ENCODE measurements at places on chromosomes 7 and 10.
A peak's percentile ranks its signal among the peaks of the same experiment; 100 is the strongest.

DNA sequence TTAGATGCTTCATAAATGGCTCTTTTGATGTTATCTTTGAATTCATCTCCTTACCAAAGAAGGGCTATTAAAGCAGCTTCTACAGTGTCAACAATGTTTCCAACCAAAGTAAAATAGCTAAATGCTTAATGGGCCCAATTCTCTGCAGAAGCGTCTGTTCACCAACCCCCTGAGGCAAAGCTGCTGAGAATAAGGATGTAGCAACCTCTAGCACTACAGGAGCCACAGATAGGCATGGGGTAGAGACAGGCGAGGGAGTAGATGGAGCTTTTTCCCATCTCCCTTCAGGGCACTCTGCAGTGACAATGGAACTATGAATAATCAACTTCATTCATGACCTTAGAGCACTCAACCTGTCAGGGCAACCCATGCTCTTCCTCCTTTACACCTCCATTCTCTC is 134.1 kb downstream of the FZD1 start:
- no peak for DNase-seq

- DNase-seq = no peak
Measured at GRCh38 chr7:8113184-8113583, 144.6 kb downstream of the GLCCI1 start.

GRCh38 chr7:115971506-115971905 is 59.1 kb downstream of the TFEC start:
- DNase-seq = no peak

GRCh38 chr7:37448011-37448635 is 541 bp downstream of the ELMO1 start:
- DNase-seq = no peak

- peak; percentile 24 for DNase-seq
Measured at GRCh38 chr7:29564496-29565223, 1.0 kb downstream of the PRR15 start.

- no peak for DNase-seq
Measured at GRCh38 chr7:158950914-158951635, 94.7 kb downstream of the DYNC2I1 start.

GRCh38 chr7:31873816-31874597 is 187.0 kb downstream of the PPP1R17 start:
- no peak for DNase-seq

GRCh38 chr10:34528320-34528719 is 286.8 kb downstream of the PARD3 start:
- peak; percentile 58 for DNase-seq

DNA sequence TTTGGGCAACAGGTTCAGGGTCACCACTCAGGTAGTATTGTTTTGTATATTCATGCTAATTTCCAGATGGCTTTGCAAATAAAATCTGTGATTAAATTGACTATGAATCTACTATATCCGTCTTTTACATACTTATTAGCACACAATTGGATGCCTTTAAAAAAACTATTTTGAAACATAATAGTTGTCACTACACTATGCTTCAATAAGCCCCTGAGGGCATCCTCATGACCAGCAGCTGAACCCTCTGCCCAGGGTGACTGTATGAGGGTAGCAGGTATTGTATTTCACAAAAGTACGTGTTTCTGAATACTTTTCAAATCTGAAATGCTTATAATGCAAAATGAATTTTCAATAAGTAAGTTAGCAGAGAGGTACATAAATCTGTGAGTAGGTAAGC is 97.3 kb downstream of the DNAH11 start:
- DNase-seq = no peak

DNA sequence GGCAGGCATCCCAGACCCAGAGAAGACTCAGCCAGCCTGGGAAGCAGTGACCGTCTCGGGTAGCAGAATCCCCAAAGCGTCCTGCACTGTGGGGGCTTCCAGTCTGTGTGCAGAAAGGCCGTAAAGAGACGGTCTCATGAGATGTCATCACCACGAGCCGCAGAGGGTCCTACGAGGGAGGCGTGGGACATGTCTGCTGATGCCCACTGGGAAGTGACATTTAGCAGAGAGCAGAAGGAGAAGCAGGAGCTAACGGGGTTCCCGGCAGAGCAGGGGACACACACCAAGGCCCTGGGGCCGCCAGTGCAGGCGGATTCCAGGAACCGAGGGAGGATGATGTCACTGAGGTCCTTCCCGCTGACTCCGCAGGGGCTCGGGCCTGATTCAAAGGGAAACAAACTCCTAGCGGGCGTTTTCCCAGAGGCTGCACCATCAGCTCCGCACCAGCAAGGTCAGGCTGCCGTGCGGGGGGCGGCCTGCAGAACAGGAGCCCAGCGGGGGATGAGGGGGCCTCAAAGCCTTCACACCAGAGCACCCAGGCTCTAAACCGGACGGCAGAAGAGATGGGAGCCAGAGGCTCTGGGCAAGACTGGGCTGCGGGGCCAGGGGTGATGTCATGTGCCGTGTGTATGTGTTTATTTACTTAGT is 85.4 kb upstream of the PDGFA start:
- DNase-seq = no peak

- DNase-seq = no peak
Measured at GRCh38 chr10:69246581-69247312, 26.6 kb downstream of the HKDC1 start.

GRCh38 chr7:41065663-41066062 is 637.2 kb downstream of the INHBA start:
- peak; percentile 73 for DNase-seq

DNA sequence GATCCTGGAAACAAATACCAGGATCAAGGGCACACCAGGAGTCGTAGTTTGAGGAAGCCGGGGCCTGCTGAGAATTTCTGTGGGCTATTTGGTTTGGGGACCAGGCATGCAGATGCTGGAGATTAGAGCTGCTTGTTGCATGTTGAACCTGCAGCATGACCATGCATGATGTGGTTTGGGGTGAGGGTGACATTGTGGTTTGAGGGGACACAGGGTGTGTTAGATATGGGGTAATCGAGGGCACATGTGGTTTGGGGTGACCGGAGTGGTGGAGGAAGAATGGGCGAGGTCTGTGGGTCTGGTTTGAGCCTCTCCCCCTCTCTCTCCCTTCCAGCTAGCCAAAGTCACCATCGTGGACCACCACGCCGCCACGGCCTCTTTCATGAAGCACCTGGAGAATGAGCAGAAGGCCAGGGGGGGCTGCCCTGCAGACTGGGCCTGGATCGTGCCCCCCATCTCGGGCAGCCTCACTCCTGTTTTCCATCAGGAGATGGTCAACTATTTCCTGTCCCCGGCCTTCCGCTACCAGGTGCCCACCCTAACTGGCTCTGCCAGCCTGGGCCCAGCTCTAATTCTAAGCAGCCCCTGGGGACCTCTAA is 10.2 kb downstream of the NOS3 start:
- DNase-seq = no peak

DNA sequence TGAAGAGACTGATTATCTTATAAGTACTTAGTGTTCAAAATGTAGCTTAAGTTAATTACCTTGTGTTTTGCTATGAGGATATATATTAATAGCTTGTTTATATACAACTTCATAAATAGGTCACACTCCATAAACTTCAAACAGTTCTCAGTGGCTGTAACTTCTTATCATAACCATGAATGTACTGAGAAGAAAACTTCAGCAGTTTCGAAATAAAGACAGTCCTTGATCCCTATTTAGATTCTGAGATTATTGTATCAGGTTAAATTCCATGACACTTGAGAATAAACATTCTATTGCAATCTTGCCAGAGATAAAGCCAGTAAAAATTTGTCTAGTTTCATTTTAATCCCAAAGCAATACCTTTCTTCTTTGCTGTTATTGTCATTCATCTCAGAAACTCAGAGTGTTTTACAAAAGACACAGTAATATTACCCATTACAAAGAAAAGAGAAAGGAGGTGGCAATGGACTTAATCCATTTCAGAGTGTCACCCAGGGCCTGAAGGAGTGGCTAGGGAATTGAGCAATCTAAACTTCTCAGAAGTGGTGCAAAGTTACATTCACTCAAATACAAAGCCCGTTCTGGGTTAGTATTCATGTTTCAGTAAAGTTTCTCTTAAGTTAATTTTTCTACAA is 403.6 kb downstream of the SEMA3D start:
- DNase-seq = no peak

GRCh38 chr10:33547976-33548375 is 213.5 kb upstream of the NRP1 start:
- no peak for DNase-seq

- no peak for DNase-seq
Measured at GRCh38 chr10:98586096-98586495, 139.4 kb upstream of the HPS1 start.

GRCh38 chr7:81573128-81573527 is 196.7 kb downstream of the HGF start:
- no peak for DNase-seq

GRCh38 chr10:71810048-71810750 is 36.9 kb upstream of the VSIR start:
- DNase-seq = no peak

GRCh38 chr7:4800926-4801838 is 25.8 kb downstream of the AP5Z1 start:
- DNase-seq = no peak

GRCh38 chr7:152050547-152050971 is 25.1 kb downstream of the GALNT11 start:
- DNase-seq = no peak

GRCh38 chr7:44379366-44380188 is 54.2 kb upstream of the CAMK2B start:
- DNase-seq = no peak

- no peak for DNase-seq
Measured at GRCh38 chr7:71409550-71410157, 277.7 kb downstream of the GALNT17 start.

GRCh38 chr10:61812052-61812721 is 89.3 kb upstream of the ARID5B start:
- DNase-seq = no peak

- DNase-seq = no peak
Measured at GRCh38 chr7:124459101-124460055, 306.2 kb downstream of the GPR37 start.

GRCh38 chr10:9535744-9536143 is 1481.3 kb downstream of the GATA3 start:
- DNase-seq = no peak

DNA sequence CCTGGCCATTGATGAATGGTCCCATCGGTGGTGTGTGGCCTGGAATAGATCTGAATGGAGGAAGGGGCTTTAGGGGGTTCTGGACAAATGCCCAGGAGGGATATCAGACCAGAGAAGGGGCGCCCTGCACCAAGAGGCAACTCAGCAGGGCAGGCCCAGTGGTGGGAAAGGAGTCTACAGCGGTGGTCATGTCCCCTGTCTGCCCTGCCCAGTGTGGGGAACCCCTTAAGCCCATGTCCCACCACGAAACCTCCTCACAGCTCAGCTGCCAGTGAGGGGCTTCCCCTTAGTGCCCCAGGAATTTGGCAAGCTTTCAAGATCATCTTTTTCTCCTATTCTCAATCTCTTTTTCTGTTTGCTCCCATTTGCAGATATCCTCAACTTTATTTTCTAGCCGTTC is 14.1 kb upstream of the CCSER2 start:
- DNase-seq = no peak

DNA sequence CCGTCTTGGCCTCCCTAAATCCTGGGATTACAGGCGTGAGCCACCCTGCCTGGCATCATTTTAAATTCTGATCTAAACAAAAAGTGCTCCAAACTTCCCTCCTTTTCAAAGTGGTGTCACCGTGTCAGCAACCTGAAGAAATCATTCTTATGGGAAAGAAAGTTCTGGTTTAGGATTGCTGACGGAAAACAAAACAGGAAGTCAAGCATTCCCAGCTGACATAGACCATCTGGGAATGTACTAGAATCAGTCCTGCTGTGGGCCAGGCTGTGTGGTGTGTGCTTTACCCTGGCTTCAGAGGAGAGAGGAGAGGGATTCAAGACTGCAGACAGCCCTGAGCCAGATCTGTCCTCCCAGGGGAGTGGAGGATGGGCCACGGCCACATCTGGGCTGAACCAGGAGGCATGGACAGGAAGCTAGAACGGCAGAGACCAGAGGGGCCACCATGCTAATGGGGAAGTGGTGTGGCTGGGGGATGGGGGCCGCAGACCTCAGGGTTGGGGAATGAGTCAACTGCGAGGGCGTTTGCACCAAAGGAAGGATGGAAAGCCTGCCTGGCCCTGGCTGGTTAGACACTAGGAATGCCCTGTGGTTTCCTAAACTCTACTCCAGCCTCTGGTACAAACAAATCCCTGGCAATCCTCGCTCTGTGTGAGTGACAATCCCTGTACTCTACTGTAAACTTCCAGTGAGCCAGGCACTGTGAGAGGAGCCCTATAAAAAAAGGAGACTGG is 16.7 kb upstream of the CLIP2 start:
- DNase-seq = no peak

- DNase-seq = no peak
Measured at GRCh38 chr7:111229916-111230315, 139.0 kb downstream of the LRRN3 start.

DNA sequence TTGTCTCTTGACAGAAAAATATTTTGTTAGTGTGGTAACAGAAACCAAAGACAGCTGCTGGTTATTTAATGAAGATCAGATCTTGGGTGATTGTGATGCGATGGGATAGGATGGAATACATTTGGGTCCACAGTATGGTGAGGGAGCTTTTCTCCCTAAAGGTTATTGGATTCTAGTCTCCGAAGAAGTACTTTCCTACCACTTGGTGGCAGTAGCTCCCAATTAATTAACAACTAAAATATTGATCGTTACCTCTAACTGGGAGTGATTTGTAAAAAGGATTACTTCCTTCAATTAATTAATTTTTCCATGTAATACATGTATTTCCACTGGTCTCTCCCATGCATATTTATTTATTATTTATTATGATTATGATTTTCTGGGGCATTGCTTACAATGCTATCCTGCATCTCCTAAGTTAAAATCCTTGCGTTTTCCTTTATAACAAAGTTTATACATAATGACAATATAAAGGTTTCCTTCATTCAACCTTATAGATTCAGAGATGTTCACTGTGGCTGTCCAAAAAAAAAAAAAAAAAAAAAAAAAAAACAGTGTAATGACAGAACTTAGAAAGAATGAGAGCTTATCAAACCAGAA is 25.6 kb downstream of the TMEM196 start:
- no peak for DNase-seq

DNA sequence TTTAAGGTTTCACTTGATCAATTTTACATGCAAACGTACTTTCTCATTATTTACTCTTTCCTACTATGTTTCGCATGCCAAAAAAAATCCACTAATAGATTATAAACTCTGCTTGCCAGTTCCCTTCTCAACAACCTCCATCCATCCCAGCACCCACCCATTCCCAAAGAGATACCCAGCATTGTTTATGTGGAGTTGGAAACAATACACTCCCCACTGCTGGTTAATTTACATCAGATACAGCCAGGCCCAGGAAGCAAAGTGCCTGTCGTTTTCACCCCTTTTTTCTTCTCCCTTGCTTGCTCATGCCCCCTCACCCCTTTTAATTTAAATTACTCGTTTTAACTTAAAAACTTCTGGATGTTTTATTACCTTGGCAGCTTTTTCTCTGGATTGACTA is 59.9 kb downstream of the HIBADH start:
- DNase-seq = no peak

DNA sequence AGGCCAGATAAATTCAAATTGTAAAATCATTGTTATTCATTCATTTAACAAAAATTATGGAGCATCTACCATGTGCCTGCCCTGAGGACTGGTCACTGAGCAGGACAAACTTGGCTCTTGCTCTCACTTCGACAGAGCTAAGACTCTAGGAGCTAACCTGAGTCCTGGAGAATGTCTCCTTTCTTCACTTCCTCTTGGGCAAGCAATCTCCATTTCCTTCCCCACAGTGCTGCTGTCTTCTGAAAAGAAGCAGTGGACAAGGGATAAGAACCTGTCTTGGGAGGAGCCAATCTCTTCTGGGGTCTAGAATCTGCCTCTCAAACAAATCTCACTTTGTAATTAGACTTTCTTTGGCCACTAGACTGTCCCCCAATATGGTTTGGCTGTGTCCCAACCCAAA is 76.2 kb upstream of the PLXNA4 start:
- DNase-seq = no peak
